Activated naive CD4-positive, alpha-beta T cell (primary cell): ENCODE measurements at places on chromosomes 3 and 15.

- no peak for DNase-seq
Observed at GRCh38 chr3:104717828-104718196, 648.9 kb upstream of the ALCAM start.

DNA sequence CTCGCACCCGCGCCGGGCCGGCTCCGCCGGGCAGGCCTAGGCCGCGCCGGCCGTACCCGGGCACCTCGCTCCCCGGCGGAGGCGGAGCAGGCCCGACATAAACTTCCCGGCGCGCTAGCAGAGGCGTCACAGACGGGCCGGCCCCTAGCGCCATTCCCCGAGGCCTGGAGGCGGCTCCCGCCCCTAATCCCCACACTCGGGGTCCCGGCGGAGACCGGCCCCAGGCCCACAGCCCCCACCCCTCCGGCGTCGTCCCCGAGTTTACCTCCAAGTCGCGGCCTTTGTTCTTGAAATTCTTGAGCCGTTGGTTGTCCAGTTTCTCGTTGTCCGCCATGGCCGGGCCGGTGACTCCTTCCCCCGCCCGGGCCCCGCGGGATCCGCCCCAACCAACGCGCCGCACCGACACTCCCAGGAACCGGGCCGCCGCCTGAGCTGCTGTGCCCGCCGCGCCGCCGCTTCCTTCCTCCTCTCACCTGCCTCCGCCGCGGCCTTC, 376 bp downstream of the KPNA4 start:
- DNase-seq = no peak

DNA sequence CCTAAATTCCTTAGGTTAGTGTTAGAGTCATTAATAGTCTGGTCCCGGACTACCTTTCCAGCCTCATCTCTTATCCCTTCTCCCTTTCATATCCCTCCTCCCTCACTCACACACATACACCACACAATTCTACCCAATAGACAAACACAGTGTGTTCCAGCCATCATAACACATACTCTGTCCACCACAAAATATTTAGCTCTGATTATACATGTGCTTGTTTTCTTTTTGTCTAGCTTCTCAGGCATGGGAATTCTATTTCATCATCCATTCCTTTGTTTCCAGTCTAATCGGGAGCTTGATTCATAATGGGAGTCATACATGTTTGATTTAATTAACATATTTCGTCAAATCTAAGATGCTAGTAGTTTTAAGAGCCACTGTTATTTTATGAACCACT, 161.8 kb upstream of the BFSP2 start:
- DNase-seq = no peak

DNA sequence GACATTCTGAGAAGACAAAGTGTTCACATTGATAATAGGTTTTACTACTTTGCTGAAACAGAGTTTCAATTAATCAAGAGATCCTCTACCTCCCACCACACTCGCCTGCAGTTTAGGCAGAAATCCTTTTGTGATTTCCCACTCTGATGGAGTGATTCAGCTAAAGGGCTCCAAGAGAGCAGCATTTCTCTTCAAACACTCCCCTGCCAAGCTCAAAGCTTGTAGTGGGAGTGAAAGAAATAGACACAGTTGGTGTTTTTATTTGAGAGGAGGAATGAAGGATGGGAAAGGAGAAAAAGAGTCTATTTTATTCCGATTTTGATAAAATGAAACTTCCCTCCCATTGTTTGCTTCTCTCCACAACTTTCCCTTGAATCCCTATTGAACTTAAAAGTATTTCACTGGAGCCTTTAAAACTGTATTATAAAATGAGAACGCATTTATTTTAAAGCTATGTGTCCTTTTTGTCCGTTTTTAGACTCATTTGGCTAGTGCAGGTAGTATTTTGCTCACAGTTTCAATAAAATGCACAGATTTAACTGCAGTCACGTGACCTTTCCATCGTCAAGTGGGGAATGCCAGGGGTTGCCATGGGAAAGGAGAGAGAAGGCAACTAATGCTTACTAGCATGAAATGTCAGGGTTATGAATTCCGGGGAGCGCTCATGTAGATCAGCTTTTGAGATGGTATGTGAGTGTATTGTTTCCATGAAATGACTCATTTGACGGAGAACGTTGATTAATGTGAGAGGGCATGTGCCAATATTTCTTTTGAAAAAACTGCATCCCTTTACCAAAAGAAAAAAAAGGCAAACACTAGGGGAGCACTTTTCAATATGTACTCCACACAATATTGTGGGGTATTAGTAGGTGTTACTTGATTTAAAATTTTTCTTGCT, 7.7 kb upstream of the OSBPL11 start:
- no peak for DNase-seq

DNA sequence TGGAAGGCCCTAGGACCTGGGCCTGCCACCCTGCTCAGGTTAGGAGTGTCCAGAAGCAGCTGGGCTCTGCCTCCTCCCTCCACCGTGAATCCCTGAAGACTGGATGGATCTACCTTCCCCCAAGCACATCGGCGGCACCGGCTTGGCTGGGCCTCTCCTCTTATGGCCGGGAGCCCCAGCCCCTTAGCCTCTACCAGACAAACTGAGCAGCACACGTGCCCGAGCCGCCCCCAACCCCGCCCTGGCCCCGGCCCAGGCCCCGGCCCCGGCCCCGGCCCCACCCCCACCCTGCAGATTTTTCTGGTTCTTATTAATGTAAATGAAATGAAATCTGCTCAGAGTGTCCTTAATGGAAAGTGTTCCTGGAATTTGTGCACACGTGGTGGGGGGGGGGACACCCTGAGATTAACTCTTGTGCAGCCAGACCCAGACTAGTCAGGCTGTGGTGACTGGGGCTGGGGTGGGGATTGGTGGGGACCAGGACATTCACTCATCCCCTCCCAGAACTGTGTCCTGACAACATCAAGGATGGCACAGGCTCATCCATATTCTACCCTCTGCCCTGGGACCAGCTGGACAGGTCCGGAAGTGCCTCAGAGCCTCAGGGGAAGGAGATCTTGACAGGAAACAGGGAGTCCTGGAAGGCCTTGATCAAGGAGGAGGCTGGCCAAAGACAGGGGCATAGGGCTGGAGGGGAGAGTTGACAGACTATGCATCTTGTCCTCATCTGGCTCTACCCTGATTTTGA, 30.9 kb upstream of the SEMA3F start:
- no peak for DNase-seq

DNA sequence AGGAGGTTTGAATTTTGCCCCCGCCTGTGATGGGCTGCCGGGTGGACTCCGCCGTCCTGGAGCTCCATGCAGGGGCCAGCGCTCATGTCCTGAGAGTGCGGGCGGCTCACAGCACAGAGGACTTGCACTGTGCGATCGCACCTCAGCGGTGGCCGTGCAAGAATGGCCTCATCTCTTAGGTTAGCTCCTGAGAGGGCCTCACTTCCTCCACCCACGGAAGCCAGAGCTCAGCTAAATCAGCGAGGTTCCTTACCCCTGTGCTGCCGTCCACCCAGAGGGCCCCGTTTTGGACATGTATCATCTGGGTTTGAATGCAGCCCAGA, 72.0 kb upstream of the PCSK6 start:
- no peak for DNase-seq

DNA sequence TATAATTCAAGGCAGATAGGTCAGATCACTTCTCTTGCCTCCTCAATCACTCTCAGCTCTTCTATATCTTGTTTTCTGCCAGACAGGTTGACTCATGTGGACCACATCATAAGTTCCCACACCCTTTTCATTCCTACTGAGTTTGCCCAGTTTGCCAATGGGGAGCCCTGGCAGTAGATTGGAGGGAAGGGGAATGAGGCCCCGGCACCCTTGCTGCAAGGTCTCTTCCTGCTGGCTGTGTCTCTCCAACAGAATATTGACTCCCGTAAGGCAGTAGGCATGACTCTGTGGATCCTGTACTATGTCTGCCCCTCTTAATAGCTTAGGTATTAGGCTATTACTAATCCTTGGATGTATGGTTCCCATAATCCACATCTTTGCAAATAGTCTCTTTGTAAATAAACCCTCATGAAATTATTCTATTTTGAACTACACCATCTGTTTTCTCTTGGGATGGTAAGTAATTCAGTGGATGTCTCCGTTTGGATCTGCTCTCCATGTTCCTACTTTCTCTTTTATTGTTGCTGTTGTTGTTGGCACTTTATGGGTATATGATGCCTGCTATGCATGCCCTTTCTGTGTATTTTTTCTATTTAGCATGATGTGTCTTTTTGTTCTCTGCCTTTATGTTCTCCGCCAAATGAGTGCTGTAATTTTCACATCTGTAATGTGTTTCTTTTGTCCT, 65.5 kb upstream of the DCBLD2 start:
- no peak for DNase-seq

GRCh38 chr3:189685860-189686259, 54.7 kb downstream of the TP63 start:
- DNase-seq = no peak

GRCh38 chr15:57797568-57798267, 91.2 kb downstream of the POLR2M start:
- no peak for DNase-seq
